ENCODE measurements at places on chromosomes 5 and 9. TPM values are rescaled to one million over a fixed set of nuclear protein-coding genes. Genes with fewer than 3 reads are reported as not detected.
A peak's percentile ranks its signal among the peaks of the same experiment; 100 is the strongest.

The SPEF2 gene
- polyA plus RNA-seq: 2.6 TPM

GRCh38 chr5:59479086-59479485 lies 414.4 kb downstream of the PDE4D start:
- no peak for DNase-seq

GRCh38 chr5:43642428-43642827 lies 39.4 kb downstream of the NNT start:
- DNase-seq: no peak

DNA sequence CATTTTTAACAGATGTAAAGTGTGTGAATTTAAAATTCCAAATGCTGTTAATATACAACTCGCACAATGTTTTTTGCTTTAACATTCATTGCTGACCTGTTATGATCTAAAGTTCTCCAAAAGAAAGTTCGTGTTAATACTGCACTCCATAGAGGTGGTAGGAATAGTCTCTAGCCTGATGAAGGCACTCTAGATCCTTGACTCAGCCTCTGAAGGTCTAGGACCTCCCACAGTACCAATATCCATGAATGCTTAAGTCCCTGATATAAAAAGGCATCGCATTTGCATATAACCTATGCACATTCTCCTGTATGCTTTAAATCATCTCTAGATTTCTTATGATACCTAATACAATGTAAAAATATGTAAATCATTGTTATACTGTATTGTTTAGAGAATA lies 213.6 kb downstream of the EFNA5 start:
- DNase-seq: no peak

DNA sequence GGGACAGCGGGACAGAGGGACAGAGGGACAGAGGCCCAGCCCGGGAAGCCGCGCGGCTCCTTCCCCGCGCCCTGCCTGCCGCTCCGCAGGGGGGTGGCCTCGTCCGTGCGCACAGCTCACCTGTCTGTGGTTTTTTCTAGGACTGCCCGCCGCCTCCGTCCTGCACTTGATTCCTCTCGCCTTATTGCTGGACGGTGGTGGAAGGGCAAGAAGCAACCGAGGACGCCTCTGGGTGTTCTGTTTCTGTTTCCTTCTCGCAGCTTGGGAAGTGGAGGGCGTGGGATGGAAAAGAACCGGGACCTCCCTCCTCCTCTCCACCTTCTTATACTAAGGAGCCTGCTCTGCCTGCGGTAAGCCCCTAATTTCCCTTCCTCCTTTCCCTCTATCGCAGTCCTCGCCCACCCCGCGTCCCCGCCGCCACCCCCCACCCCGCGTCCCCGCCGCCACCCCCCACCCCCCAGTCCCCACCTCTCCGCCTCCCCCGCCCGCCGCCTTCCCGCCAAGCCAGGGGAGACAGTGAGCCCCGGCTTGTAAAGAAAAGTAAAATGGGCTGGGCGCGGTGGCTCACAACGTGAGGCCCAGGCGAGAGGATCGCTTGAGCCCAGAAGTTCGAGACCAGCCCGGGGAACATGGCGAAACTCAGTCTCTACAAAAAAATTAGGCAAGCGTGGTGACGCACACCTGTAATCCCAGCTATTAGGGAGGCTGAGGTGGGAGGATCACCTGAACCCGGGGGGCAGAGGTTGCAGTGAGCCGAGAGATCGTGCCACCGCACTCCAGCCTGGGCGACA lies 9.6 kb upstream of the FLT4 start:
- peak; percentile 30 for DNase-seq

DNA sequence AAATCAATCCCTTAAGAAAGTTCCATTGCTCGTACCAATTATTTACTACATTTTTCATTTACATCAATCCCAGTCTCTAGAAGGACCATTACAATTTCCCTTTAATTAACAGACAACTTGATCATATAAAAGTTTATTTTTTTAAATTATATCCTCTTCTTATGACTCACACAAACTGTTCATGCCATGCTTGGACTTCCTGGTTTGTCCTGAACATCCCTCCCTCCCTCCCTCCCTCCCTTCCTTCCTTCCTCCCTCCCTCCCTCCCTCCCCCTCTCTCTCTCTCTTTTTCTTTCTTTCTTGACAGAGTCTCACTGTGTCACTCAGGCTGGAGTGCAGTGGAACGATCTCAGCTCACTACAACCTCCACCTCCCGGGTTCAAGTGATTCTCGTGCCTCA lies 11.6 kb upstream of the CLTB start:
- no peak for DNase-seq
